ENCODE measurements at places on chromosomes 6 and 20. TPM values are rescaled to one million over a fixed set of nuclear protein-coding genes. Genes with fewer than 3 reads are reported as not detected.

- no peak for DNase-seq
These were observed 221.4 kb downstream of the CDKAL1 start for GRCh38 chr6:20755631-20756030.

DNA sequence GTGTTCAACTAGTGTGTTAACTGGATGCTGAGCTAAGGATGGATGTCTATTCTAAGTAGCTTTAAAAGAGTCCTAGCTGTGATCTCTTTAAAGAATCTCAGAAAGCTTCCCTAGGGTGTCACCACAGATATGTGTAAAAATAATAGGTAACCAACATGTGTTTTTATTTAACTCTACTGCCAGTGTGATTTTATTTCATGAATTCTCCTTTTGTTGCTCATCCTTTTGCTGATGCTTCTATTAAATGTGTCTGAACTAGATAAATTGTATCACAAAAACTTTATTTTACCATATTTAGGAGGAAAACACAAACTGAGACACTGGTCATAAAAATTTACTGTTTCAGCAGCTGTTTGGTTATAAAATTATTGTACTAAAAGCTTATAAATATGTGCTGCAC, 809.4 kb upstream of the CITED2 start:
- no peak for DNase-seq

DNA sequence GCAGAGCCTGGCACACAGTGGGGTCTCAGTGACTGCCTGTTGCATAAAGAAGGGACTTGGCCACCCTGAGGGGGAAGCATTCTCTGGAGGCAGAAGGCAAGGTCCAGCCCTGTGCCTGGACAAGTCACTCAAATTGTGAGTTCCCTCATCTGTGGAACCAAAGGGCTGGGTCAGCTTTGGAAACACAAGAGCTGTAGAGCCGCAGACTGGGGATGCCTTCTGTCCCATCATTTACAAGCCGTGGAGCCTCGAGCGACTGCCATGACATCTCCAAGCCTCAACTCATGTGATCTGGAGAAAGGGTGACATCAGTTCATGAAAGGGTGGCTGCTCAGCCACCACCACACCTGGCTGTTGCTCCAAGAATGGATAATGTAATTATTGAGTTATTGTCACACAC, 20.4 kb upstream of the SIRPD start:
- no peak for DNase-seq

- no peak for DNase-seq
These were observed 7.7 kb upstream of the SMIM13 start for GRCh38 chr6:11085758-11086435.

- DNase-seq: no peak
These were observed 20.1 kb downstream of the JAG1 start for GRCh38 chr20:10653599-10654249.

- no peak for DNase-seq
These were observed 15.4 kb upstream of the STMND1 start for GRCh38 chr6:17086469-17086868.

GRCh38 chr6:27601668-27602254, 128.9 kb upstream of the ZNF184 start:
- DNase-seq: no peak

DNA sequence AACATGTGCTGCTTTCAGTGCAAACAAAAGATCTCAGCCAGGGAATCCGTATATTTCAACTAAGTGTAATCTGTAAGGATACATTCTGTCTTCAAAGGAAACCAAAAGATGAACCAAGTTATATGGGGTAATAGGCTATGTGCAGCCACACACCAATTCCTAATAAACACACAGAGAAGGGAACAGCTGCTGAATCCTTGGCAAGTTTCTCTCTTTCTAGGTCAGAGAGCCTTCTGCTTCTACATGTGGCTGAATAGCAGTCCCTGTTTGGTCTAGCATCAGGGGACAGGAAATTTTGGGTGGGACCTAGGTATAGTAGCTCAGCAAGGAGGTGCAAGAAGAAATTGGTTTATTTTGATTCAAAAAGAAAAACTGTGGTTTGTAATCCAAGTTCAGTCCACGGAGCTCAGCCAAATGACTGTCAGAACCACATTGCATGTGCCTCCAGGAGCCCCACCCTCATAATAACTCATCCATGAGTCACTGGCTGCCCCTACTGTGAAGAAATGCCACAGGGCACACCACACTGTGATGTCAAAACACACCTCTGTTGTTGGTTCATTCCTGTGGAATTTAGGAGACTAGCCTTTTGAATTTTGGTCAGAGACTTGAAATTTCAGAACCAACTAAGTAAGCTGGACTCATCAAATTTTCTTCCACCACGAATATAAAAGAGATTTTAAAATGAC, 21.1 kb downstream of the SPTLC3 start:
- no peak for DNase-seq

GRCh38 chr20:36102809-36103596, 51.5 kb upstream of the EPB41L1 start:
- no peak for DNase-seq

DNA sequence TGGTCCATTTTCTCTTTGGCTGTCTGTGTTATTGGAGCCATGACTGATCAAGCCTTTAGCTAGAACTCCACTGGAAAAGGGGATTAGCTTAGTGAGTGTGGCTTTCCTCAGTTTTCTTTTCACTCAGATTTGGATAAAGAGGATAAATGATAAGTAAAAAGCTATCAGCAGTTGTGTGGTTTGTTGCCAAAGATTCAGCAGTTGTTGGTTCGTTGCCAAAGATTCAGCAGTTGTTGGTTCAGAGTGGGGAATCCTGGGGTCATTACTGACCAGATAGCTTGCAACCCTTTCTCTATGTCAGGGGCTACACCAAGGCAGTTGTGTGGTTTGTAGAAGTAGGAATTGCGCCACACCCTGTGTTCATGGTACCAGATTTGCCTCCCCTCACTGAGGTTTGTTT, 107.7 kb upstream of the SCP2D1 start:
- no peak for DNase-seq

- DNase-seq: no peak
These were observed 13.2 kb downstream of the SYNGAP1 start for GRCh38 chr6:33433001-33433543.

DNA sequence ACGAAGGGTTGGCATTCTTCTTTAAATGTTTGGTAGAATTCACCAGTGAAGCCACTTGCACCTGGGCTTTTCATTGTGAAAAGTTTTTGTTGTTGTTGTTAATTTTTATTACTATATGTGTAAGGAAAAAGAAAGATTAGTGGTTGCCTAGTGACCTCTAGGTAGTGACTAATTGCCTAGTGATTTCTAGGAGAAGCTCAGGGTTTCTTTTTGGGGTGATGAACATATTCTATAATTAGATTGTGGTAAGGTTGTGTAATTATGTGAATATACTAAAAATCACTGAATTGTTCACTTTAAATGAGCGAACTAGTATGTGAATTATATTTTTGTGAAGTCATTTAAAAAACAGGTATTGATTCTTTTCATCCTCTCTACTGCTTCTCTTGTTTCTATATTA, 123.8 kb upstream of the TMEM170B start:
- DNase-seq: no peak

DNA sequence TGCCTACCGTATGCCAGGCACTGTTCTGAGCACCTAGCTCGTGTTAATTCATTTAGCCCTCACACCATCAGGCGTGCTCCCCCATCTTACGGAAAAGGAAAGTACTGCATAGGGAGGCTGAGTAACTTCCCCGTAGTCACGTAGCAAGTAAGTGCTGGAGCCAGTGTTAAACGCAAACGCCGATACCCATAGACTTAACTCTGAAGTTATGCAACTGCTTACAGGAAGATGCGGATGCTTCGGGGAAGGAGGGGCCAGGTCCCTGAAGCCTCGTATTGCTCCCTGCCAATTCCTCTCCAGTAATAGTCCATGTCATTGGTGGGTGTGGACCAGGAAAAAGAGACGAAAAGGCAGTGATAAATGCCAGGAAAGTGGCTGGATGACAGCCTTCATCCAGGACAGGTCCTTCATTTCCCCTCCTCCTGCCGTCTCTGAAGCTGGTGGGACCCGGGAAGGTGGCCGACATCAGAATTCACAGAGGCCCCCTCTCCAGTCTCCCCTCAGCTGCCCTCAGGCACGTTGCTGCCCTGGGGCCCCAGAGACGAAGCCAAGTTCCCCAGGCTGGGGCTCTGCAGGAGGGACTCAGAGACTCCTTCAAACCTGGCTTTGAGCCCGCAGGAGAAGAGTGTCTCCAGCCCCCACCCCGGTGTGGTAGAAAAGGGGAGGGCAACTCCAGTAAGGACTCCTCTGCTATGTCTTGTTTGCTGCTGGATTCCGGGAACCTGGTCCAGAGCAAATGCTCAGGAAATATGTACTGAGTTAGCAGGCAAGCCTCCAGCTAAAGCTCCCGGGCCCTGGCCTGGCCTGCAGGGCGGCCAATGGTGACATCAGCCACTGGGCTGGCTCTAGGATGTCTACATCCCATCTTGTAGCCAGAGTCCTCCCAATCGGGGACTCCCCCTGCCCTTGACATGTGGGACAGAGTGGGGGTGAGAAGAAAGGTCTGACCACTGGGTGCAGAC, 37.8 kb downstream of the RAB44 start:
- no peak for DNase-seq

DNA sequence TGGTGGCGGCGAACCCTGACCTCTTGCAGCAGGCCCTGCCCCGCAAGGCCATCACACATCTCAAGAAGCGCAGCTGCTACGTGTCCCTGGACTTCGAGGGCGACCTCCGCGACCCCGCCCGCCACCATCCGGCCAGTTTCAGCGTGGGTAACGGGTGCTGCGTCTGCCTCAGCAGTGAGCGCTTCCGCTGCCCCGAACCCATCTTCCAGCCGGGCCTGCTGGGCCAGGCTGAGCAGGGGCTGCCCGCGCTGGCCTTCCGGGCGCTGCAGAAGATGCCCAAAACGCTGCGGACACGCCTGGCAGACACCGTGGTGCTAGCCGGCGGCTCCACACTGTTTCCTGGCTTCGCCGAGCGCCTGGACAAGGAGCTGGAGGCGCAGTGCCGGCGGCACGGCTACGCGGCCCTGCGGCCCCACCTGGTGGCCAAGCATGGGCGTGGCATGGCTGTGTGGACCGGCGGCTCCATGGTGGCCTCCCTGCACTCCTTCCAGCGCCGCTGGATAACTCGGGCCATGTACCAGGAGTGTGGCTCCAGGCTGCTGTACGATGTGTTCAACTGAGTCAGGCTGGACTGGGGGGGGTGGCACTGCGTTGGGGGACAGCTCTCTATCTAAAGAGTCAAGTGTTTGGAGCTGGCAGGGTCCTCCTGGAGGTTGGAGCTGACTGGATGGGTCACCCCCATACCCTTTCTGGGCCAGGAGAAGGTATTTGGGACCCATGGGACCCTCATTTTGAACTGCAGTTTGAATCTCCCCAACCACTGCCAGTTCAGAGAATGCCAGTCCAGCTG, 1.1 kb downstream of the ACTL10 start:
- no peak for DNase-seq

DNA sequence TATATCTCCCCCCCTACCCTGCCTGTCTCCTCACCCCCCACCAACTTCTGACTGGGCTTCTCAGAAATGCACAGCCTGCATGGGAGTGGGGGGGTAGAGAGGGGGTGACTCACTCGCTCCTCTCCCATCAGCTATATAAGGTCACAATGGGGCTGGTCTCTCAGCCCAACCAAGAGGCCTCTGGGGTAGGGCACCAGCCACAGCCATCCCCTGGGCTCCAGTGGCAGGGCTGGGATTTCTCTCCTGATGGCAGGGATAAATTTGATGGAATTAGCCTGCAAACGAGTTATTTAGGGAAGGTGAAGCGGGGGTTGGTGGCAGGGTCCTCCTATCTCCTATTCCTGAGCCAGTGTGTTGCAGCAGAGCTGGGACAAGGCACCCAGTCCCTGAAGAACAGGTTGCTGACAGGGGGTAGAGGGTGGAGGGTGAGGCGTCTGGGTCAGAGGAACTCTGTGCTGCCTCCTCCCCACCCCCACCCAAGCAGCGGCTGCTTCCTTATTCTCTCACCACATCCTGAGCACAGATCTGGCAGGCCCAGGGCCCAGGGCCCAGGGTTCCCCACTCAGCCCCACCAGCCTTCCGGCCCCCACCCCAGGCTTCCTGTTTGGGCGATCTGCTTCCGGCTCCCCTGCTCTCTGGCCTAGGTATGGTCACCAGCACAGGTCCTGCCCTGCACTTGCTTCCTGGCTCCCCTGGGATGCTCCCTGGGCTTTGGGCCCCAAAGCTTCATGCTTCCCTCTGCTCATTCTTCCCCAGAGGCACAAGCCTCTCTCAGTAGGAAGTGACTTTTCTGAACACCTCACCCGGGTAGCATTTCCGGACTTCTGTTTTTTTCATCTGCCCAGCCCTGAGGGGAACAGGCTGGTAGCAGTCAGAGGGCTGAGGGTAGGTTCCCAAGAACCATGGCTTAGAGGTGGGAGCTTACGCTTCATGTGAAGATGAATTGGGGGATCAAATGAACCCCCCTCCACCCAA, 4.0 kb downstream of the PPP1R18 start:
- no peak for DNase-seq

GRCh38 chr6:74087899-74088298, 391.9 kb downstream of the CD109 start:
- no peak for DNase-seq

GRCh38 chr6:155062866-155063341, 67.8 kb downstream of the TIAM2 start:
- DNase-seq: no peak

- no peak for DNase-seq
These were observed at the start of gene OLIG3 for GRCh38 chr6:137494281-137494987. Gene OLIG3, minus strand, starts transcription at chr6:137494394. Its CDS starts 224 bp downstream, at chr6:137494170.

- DNase-seq: no peak
These were observed 140.4 kb downstream of the JARID2 start for GRCh38 chr6:15386110-15386755.

- no peak for DNase-seq
These were observed 37.6 kb upstream of the PLCB1 start for GRCh38 chr20:8094415-8094818.

- DNase-seq: no peak
These were observed 71.5 kb downstream of the EPB41L2 start for GRCh38 chr6:130991422-130992137.

DNA sequence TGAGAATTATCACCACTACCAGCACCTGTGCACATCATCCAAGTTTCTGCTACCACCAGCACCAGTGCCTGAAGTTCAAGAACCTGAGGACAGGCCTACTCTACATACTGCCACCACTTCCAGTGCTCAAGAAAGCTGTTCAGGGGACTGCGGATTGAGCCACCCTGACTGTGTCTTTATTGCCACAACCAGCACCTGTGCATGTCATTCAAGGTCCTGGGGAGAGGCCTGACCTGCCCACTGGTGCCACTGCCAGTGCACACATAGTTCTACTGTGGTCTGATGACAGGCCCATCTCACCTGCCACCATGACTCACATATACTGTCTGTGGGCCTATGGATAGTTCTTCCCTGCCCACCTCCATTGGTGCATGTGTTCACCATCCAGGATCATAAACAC, 559.4 kb downstream of the COL12A1 start:
- DNase-seq: peak; percentile 36

- DNase-seq: peak; percentile 81
These were observed 17.5 kb downstream of the SRC start for GRCh38 chr20:37363221-37364012.

- DNase-seq: no peak
These were observed 55.8 kb upstream of the SMOC2 start for GRCh38 chr6:168385037-168385759.

Gene SMPD2
- 5.6 TPM for total RNA-seq

Gene C2
- 1.5 TPM for total RNA-seq

Gene DZANK1
- 1.5 TPM for total RNA-seq

Gene TCFL5
- total RNA-seq: 20.0 TPM

Gene XRN2
- total RNA-seq: 44.0 TPM

Gene ME1
- 83.6 TPM for total RNA-seq
